ENCODE measurements at places on chromosomes 7 and 10.

GRCh38 chr7:2476298-2476697, at the start of gene GRIFIN:
GRIFIN (minus strand) TSS chr7:2476398; CDS start chr7:2476383, 15 bp downstream.
- no peak for DNase-seq

DNA sequence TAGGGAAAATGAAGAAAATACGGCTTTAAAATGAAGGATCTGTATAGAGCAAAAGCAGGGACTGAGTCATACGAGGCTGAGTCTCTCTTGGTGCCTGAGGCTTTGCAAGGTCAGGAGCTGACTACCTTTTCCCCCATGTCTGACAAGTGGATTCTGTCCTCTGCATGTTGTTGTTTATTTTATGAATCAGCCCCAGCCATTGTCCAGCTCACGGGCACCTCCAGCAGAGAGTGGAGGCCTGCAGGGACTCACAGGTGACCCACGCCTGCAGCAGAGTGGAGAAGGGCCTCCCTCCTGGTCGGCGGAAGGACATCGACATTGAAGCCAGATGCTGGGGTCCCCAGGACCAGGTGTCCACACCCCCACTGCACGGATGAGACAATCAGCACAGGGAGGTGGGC, 233.9 kb downstream of the WDR37 start:
- no peak for DNase-seq

- DNase-seq: no peak
Measured at GRCh38 chr10:64867501-64867962, 1346.3 kb downstream of the REEP3 start.

DNA sequence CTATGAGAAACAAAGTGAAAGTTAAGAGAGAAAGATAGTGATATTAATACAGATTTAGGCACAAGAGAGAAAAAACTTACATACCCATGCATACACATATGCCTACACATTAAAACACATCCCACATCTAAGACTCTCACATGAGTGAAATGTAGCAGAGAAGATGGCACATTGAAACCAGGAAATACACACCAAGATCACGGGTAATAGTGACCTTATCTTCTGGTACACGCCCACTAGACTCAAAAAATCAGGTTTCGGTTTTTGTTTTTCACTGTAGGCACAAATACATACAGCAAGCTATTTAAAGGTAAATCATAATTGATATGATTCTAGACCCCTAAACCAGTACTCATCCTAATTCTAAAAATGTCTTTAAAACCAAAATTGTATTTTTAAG, 225.2 kb upstream of the TAC1 start:
- DNase-seq: no peak

DNA sequence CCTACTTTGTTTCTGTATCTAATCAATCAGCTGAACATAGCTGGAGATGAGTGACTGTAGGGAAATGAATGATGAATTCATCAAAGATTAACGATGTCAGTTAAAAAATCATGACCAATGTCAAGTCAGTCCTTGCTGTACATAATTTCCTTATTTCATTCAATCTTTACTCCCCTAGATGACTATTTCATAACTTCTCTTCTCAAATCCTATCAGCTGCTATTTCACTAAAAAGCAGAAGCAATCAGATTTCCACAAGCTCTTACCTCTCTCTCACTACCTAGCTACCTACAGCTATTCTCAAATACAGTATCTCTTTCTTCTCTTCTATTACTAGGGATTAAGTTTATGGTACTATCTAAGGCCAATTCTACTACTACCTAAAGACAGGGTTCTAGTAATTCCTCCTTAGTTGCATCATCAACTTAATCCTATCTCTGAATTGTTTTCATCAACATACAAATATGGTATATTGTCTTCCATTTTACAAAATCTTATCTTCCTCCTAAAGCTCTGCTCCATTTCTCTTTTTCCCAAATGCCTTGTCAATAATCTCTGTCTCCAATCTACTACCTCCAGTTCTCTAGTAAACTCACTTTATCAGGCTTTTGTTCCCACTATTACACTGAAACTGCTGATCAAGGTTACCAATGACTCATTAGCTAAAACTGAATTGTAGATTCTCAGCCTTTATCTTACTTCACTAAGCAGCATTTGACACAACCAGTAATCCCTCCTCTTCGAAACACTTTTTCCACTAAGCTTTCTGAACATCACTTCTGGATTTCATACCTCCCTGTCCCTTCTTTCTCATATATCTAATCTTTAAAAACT, 28.4 kb downstream of the JMJD1C start:
- DNase-seq: peak; percentile 27

- DNase-seq: no peak
Measured at GRCh38 chr10:64502936-64503335, 981.7 kb downstream of the REEP3 start.

DNA sequence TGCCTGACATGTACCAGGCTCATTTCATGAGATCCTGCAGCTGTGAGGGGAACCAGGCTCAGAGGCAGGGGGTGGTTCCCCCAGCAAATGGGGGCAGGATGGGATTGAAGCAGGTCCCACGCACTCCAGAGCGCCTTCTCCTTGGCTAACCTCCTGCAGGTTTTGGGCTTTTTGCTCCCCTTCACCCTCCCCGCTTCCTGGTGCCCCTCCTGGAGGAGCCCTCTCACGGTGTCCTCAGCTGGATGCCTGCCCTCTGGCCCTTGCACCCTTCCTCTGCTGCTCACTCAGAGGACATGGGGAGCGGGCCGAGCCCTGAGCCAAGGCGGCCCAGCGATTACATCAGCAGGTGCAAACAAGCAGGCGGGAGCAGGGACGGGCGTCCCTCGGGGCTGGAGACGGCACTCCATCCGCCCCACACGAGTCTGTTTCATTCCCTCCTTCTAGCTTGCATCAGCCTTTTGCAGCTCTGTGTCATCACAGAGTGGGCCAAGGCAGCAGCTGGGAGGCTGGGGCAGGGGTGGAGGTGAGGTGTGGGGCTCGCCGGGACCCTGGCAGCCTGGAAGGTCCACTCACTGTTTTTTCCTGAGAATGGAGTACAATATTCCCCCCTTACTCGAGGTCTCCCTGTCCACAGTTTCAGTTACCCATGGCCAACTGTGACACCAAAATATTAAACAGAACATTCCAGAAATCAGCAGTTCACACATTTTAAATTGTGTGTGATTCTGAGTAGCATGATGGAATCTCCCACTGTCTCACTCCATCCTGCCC, 52.7 kb upstream of the SLC29A3 start:
- DNase-seq: peak; percentile 73

GRCh38 chr7:42227936-42228591, 8.9 kb downstream of the GLI3 start:
- DNase-seq: peak; percentile 49

DNA sequence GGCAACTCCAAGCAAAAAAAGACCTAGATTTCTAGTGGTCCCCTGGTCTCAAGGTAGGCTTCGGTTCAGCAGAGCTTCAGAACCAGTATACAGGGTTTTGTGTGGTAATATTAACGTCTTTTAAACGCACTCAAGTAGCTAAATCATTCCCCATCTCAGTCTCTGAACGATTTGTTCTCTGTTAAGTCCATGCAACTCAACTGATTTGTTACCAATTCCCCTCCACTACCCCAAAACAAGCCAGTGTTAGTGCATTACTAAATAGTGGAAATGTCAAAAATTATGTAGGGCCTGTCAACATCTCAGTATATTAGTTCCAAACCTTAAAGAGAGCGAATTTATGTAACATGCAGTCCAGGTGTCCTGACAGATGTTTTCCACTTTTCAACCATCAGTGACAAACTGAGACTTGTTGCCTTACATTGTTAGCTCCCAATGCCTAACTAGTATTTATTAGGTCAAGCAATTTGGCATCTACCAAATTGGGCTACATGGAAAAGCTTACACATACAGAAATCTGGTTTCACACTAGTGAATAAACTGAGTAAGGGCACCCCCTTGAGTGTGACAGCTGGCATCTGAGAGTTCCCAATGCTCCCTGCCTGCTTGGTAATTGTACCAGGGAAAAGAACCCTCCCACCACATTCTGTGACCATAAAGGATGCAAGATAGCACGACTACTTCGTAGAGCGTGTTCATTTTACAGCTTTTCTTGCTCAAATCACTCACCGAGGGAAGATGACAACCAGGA, 12.2 kb downstream of the HNRNPA2B1 start:
- DNase-seq: no peak

DNA sequence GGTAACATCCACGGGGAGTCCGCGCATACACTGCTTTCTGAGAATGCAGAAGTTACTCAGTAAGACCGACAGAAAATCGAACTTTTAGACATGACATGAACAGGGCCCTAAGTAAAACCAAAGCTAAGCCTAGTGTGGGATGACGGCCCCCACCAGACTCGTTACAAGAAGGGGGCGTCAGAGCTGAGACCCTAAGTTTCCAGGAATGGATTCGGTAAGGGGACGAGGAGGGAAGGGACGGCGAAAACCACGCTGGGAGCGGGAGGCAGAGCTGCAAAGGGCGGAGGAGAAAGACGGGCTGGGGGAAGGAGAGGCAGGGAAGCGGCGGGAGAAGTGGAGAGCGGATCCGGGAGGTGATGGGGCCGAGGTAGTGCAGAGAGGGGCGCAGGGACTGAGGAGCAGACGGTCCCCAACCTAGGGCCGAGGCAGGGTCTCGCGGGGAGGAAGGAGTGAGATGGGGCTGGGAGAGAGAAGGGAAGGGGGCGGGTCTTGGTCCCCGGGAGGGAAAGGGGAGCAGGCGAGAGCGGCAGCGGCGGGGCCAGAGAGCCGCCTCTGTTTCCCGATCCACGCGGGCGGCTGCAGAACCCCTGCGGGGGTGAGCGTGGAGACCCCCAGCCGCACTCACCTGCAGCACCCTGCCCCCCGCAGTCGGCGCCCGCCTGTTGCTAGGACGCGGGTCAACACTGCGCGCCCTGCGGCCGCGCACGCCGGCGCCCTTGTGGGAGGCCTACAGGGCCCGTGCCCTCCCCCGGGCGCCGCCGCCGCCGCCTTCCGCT, 513 bp downstream of the ODAD2 start:
- no peak for DNase-seq

DNA sequence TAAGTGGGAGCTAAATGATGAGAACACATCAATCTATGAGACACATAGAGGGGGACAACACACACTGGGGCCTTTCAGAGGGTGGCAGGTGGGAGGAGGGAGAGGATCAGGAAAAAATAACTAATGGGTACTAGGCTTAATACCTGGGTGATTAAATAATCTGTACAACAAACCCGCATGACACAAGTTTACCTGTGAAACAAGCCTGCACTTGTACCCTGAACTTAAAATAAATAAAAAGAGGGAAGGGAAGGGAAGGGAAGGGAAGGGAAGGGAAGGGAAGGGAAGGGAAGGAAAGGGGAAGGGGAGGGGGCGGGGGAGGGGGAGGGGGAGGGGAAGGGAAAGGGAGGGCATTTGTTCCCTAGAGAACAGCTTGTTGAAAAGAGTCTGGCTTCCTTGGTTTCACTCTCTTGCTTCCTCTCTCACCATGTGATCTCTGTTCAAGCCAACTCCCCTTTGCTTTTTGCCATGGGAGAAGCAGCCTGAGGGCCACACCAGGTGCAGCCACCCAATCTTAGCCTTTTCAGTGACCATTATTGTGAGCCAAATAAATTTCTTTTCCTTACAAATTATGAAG, 57.7 kb downstream of the FAM13C start:
- no peak for DNase-seq

DNA sequence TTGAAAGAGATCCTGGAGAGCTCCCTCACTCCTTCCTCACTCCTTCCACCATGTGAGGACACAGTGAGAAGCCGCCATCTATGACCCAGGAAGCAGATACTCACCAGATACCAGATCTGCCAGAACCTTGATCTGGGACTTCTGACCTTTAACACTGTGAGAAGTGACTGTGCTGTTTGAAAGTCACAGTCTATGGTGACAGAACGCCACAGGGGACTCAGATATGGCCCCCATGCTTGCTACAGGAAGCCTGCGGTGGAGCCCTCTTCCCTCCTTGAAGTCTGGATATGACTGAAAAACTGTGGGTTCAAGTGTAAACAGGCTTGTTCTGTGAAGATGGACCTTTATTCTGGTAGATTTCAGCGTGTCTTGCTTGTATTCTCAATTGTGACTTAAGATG, 297.8 kb downstream of the KLF6 start:
- DNase-seq: no peak

GRCh38 chr10:112071596-112072133, 111.9 kb downstream of the GPAM start:
- DNase-seq: no peak

GRCh38 chr10:62095181-62096122, 173.2 kb downstream of the RTKN2 start:
- DNase-seq: peak; percentile 87

- DNase-seq: peak; percentile 10
Measured at GRCh38 chr7:6590645-6591110, 857 bp downstream of the INTS15 start.

DNA sequence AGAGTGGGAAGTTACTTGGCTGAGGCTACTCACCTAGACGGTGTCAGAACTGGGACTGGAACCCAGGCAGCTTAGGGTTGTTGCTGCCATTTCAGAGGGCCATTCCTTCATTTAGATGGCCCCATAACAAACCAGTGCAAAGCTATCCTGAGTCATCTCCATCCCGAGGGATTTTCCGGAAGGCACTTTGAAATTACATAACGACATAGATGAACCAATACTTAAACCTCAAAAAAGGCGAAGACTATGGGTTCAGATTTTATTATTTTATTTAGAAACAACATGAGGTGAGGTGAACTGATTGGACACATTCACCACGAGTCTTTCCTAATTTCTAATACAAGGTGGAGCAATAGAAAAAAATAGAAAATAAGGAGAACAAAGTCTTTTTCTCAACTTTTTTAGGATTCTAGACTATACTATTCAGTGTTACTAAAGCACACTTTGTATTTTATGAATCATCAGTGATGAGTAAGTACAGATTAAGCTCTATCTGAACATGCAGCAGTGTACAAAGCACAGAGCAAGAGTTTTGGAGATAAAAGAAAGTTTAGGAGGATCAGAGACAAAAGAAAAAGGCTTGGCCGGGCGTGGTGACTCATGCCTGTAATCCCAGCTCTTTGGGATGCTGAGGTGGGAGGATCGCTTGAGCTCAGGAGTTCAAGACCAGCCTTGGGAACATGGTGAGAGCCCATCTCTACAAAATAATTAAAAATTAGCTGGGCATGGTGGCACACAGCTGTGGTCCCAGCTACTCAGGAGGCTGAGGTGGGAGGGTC, 79.5 kb upstream of the SVIL start:
- peak; percentile 94 for DNase-seq

- DNase-seq: no peak
Measured at GRCh38 chr7:3146571-3147226, 103.0 kb upstream of the CARD11 start.

DNA sequence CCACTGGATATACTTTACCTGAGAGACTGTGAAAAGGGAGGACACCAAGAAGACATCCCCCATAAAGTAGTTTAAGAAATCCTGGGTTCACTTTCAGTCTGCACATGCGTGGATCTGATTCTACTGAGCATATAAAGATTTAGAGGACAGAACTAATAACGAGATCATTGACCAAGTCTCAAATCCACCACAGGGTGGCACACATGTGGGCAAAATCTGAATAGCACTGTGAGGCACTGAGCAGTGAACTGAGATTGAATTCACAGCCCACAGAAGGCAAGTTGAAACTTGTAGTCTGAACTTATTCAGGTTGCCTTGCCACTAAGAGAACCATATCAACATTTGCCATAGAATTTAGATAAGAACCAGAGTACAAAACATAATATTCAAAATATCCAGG, 818.6 kb downstream of the GRID1 start:
- peak; percentile 54 for DNase-seq

GRCh38 chr7:71659622-71660021, 527.7 kb downstream of the GALNT17 start:
- DNase-seq: no peak

GRCh38 chr10:7107285-7107684, 303.5 kb downstream of the SFMBT2 start:
- peak; percentile 55 for DNase-seq
